ENCODE measurements at places on chromosomes 1 and 21.
A peak's percentile ranks its signal among the peaks of the same experiment; 100 is the strongest.

GRCh38 chr1:3027611-3028371 is 6.5 kb downstream of the ACTRT2 start:
- DNase-seq = no peak

- no peak for DNase-seq
Observed at GRCh38 chr1:217484871-217485270, 146.0 kb downstream of the GPATCH2 start.

DNA sequence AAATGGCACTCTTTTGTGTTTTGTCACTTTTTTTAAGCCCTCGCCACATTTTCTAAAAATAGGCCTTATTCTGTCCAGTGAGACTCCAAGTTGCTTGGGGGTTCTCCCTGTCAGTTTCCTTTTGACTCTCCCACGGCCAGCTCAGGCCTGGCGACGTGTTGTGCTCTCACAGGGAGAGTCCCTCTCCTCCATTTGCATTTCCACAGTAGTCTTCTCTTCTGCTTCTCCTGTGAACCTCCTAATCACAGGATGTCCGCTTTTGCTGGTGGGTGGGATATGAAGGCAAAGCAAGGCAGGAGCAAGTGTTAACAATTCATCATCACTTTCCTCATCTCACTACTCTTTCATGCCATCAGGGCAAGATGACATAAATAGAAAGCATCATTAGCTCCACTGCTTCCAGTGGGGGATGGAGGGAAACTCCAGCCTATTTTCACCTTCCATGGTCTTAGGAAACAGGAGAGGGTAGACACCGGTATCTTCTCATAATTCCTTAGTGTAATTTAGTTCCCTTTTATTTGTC is 99.8 kb downstream of the INTS7 start:
- DNase-seq = no peak

DNA sequence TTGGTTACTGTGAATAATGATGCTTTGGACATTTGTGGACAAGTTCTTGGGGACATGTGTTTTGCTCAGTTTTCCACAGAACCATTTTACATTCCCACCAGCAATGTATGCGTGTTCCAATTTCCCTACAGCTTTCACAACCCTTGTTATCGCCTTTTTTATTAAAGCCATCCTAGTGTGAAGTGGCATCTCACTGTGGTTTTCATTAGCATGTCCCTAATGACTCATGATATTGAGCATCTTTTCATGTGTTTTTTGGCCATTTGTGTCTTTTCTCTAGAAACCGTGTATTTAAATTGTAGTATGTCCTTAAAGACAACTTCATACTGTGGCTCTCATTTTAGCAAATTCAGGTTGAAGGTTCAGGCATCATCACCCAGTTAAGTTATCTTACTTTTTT is 132.1 kb downstream of the TGFBR3 start:
- DNase-seq = no peak

- DNase-seq = no peak
Observed at GRCh38 chr1:3222042-3222692, 153.2 kb downstream of the PRDM16 start.

- DNase-seq = no peak
Observed at GRCh38 chr1:213394837-213395236, 343.8 kb downstream of the RPS6KC1 start.

DNA sequence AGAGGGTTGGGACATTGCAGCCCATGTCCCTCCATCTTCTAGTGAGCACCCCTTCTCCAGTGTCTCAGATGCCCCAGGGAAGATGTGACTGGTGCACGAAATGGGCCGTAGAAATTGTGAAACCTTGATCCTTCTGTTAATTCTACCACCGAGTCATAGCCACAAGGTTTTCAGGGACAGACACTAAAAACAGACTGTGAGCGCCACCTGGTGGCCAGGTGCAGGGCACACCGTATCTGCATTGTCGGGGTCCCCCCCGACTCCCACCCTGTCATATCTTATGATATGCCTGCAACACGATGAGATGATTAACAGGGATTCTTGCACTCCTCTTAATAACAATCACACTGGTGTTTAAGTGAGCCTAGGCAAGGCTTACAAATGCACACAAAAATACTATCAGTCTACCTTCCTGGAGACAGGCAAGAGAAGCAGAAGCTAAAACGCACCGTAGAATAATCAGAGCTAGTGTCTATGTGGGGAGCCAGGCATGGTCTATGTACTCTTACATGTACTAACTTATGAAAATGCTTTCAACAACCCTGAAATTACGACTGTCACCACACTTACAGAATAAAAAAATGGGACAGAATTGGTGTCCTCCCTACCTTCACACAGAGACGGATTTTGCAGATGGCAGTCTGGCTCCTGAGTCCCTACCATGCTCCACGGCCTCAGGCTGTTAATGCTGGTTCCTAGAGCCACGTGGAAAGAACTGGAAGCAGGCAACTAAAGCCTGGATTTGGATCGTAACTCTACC is 57.9 kb downstream of the FHAD1 start:
- peak; percentile 58 for DNase-seq

DNA sequence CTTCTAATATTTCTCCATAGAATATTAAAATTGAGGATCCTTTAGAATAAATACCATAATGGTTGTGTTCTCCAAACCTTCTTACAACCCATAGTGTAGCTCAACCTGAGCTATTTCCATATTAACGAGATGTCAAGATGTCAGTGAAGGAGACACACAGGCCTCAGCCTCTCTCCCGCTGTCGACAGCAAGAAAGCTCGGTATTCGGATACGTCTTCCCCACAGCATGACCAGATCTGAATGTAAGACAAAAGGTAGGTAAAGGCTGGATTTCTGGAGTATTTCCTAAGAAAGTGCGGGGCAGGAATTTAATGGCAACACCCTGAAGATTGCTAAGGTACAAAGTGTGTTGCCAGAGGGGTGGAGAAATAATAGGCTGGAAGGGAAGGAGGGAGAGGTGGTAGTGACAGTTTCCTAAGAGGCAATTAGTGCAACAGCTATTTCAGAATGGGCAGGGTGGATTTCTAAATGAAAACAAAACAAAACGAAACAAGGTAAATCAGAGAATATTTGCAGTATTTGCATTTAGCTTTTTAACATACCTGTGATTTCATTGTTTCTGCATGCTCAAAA is 1.7 kb downstream of the ADSS2 start:
- DNase-seq = no peak

GRCh38 chr1:162292422-162292849 is 84.2 kb downstream of the SPATA46 start:
- DNase-seq = no peak

DNA sequence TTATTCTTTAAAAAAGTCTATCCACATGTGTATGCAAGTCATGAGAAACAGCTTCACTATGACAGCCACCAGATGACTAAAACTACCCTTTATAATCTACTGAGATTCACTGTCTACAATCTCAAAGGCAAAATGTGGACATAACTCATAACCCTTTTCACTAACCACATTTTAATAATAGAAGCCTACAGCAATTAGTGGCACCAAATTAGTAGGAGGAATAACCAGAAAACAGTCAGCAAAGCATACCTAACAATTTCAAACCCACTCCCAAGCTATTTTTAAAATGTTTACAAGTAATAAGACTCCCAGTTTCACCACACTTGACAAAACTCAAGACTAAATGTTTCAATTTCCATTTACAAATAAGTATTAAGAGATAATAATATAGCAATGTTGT is 442.9 kb downstream of the PTPRC start:
- DNase-seq = no peak

DNA sequence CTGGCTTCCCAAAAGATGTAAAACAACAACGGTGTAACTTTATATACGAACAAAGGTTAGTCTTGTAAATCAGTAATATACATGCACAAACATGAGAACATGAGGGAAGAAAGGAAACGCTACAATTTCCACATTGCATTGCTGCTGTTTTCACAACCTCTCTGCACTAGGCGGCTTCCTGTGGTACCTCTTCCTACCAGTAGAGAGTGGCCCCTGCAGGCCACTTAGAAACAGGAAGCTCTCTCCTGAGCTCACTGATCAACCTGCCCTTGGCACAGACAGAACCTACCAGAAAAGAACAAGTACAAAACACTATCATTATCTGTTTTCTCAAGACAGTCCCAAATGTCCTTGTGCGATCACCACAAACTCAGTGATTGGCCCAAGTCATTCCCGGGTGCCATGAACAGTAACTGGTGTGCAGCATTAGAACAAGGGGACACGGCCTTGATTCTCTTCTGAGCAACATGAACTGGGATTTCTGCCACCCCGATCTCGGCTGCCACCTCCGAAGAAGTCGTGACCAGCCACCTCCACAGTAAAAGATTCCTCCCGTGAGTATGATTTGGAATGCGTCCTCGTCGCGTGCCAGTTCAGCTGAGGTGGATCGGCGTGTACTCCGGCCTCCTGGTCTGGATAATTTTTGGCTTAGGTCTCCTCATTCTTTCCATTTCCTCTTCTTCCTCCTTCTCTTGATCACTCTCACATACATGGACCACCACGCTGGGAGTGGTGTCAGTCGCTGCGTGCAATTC is 5.7 kb upstream of the KCNE1 start:
- DNase-seq = no peak

- DNase-seq = no peak
Observed at GRCh38 chr1:31111290-31111951, 45.9 kb upstream of the PUM1 start.
